ENCODE measurements at places on chromosomes 2 and 18. TPM values are rescaled to one million over a fixed set of nuclear protein-coding genes. Genes with fewer than 3 reads are reported as not detected.

Gene GDF7
- polyA plus RNA-seq = 0.03 TPM

Gene MOCOS
- 17.9 TPM for polyA plus RNA-seq

Gene TEX44
- polyA plus RNA-seq = not detected

Gene DUSP2
- polyA plus RNA-seq = 3.1 TPM

Gene PTPRN
- polyA plus RNA-seq = 29.2 TPM

Gene LINC00305
- polyA plus RNA-seq = not detected

Gene MSTN
- polyA plus RNA-seq = 0.16 TPM

Gene LIMS4
- 1.8 TPM for polyA plus RNA-seq

Gene KCTD1
- polyA plus RNA-seq = 5.0 TPM

Gene FKBP7
- polyA plus RNA-seq = 81.1 TPM

Gene NEU4
- polyA plus RNA-seq = not detected

Gene CHRNG
- polyA plus RNA-seq = not detected

Gene ANKRD23
- 0.95 TPM for polyA plus RNA-seq

Gene TUBB8B
- not detected for polyA plus RNA-seq

Gene PTGR3
- 10.2 TPM for polyA plus RNA-seq

Gene CAPN14
- polyA plus RNA-seq = not detected

Gene TMEM198
- polyA plus RNA-seq = 2.2 TPM

Gene FRZB
- not detected for polyA plus RNA-seq

Gene MAP3K19
- polyA plus RNA-seq = not detected

Gene IWS1
- 41.1 TPM for polyA plus RNA-seq

Gene MTA3
- 24.8 TPM for polyA plus RNA-seq

Gene CYRIA
- polyA plus RNA-seq = not detected

Gene ZNF396
- polyA plus RNA-seq = 0.54 TPM

Gene C2orf66
- 0.25 TPM for polyA plus RNA-seq

Gene SERPINB13
- not detected for polyA plus RNA-seq

Gene YES1
- 23.8 TPM for polyA plus RNA-seq

Gene LRP1B
- polyA plus RNA-seq = not detected

Gene SERPINB7
- 12.5 TPM for polyA plus RNA-seq

Gene PGAP1
- 2.5 TPM for polyA plus RNA-seq

Gene SNRPD1
- polyA plus RNA-seq = 162 TPM

Gene FHL2
- 610 TPM for polyA plus RNA-seq

Gene IL1R1
- 78.5 TPM for polyA plus RNA-seq

Gene PLA2R1
- 8.9 TPM for polyA plus RNA-seq

Gene TNFRSF11A
- not detected for polyA plus RNA-seq

Gene CAPG
- 346 TPM for polyA plus RNA-seq

Gene DSG4
- polyA plus RNA-seq = not detected

Gene MOGAT1
- polyA plus RNA-seq = not detected

Gene REG3A
- not detected for polyA plus RNA-seq

Gene SAP130
- 8.6 TPM for polyA plus RNA-seq

All from GM23248 (cell line).